ENCODE measurements at places on chromosomes 6 and 20.

DNA sequence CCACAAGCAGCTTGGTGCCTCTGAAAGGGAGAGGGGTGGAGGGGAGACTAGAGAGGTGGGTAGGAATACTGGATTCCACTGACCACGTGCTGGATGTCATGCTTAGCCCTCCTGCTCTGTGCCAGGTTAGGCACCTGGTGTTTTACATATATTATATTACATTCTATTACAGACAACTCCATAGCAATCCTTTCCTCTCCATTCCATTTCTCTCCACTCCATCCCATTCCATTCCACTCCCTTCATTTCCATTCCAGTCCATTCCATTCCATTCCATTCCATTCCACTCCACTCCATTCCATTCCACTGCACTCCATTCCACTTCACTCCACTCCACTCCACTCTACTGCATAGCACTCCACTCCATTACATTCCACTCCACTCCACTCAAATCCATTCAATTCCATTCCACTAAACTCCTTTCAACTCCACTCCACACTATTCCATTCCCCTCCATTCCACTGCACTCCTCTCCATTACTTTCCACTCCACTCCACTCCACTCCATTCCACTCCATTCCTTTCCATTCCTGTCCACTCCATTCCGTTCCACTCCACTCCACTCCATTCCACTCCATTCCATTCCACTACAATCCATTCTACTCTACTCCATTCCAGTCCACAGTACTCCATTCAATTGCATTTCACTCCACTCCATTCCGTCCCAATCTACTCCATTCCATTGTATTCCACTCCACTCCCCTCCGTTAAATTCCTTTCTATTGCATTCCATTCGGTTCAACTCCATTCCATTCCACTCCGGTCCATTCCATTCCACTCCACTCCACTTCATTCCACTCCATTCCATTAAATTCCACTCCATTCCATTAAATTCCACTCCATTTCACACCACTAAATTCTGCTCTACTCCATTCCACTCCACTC is 27.2 kb upstream of the DEFB125 start:
- DNase-seq = no peak

DNA sequence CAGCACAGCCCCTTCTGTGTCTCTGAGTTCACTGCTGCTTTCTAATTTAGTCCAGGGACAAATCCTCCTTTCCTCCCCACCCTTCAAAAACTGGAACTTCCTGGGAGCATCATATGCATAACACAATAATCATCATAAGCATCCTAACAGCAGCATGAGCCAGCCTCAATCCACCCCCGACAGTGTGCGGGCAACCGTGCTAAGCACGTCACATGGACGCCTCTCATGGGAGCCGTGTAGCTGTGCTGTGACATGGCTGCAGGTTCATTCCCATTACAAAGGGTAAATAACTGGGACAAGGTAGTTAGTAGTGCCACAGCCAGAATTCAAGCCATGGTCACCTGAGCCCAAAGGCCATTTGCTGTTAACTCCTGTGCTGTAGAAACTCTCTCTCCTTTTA is 24.5 kb upstream of the ULBP3 start:
- no peak for DNase-seq

GRCh38 chr6:161091151-161091550 is 99.6 kb downstream of the MAP3K4 start:
- no peak for DNase-seq

DNA sequence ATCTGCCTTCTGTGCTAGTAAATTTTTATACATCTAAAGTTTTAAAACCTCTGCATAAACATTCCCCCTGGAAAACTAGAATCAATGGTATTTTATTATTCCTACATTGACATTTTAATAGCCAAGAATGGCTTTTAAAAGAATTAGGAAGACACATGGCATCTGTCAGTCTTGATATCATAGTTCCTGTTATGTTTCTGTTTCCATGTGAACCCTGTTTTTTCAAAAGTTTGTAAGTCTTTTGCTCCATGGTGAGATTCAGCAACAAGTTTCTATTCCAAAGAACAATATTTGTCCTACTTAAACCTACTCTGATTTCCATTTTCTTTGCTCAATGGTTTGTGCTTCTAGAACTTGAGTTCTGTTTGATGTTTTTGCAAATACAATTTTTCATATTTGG is 95.2 kb downstream of the PLEKHG1 start:
- no peak for DNase-seq

DNA sequence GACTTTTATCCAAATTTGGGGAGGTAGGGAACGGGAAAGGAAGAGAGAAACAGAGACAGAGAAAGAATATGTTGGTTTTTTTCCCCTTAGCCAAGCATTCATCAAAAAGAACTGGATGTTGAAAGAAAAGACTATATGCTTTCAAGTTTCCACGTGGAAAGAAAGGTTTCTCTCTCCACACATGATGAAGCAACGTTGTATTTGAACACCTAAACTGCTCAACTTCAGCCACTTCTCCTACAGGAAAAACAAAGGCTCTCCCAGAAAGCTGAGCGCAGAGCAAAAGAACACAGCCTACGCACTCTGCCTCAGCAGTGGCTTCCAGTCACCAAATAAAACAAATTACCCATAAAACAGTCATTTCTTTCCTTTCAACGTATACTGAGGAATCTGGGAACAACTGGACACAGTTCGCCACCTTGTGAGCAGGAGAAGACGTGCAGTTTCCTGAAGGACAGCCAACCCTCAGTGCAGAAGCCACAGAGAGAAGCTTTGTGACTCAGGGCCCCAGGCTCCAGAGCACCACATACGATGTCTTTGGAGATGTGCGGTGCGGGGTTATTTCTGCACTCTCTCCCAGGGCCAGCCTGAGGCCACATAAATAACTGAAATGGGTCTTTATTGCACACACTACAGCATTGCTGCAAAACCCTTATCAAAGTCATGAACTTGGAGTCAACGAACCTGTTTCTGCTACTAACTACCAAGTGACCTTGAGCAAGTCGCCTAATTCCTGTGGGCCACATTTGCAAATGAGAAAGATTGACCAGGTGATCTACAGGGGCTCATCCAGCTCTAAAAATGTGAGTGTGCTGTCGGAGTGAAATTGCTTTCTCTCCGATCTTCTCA is 10.1 kb downstream of the IL17F start:
- DNase-seq = peak; percentile 49

GRCh38 chr6:148720406-148720805 is 26.4 kb upstream of the UST start:
- no peak for DNase-seq

DNA sequence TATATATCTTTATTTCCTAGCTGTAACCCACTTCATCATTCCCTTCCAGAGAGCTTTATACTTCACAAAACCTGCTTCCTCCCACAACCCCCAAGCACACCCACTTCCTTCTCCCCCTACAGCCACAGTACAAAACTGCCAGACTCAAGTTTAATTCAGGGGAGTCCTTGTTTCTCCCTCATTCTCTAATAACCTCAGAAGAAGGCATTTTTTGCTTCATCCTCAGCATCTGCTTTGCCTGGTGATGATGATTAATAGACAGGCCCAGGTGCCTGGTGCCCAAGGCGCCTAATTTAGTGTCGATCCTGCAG is 414.3 kb downstream of the KIF16B start:
- no peak for DNase-seq

- DNase-seq = no peak
Measured at GRCh38 chr6:138559143-138559542, 59.8 kb upstream of the NHSL1 start.

- DNase-seq = no peak
Measured at GRCh38 chr6:120874422-120874821, 459.9 kb downstream of the TBC1D32 start.

- DNase-seq = no peak
Measured at GRCh38 chr6:90429713-90430112, 133.1 kb upstream of the BACH2 start.

DNA sequence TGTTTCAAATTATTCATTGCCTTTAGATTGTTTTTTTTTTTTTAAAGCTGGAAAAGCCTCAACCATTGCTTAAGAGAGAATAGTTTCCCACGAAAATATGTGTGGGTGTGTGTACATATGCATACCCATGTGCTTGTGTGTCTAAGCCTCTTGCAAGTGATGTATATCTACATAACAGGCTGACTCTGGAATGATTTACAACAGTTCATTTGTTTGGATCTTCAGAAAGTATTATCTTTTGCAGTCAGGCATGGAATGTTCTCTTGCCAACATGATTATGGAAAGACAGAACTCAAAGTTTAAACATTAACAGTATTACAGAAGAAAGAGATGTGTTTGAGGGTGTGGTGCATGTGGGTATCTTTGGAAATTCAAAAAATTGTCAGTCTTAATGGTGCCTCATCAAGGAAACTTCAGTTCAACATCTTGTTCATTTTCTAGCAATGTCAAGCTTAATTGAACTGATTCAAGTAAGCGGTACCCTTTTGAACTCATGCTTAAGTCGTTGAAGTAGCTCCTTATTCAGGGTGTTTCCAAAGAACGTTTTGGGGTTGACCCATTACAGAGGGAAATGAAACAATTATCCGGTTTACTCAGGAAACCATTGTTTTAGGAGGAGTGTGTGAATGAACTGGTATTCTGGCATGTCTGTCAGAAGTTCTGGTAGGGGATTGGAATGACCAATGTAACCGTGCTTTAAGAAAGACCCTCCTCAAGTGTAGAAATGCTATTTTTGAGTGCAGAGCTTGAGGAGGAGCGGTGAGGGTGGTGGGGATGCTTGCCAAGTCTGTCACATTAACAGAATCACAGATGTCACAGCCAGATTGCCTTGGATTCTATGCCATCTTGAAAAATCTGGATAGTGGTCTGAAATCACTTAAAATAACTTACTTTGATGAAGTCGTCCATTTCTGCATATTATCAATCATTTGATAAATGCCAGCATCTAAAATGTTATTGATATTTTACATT is 60.3 kb downstream of the ADGRG6 start:
- DNase-seq = no peak

- DNase-seq = no peak
Measured at GRCh38 chr6:14386263-14386662, 268.7 kb downstream of the CD83 start.

GRCh38 chr20:21826976-21827375 is 121.5 kb downstream of the PAX1 start:
- no peak for DNase-seq

GRCh38 chr20:19992996-19993908 is 23.9 kb upstream of the NAA20 start:
- DNase-seq = no peak

DNA sequence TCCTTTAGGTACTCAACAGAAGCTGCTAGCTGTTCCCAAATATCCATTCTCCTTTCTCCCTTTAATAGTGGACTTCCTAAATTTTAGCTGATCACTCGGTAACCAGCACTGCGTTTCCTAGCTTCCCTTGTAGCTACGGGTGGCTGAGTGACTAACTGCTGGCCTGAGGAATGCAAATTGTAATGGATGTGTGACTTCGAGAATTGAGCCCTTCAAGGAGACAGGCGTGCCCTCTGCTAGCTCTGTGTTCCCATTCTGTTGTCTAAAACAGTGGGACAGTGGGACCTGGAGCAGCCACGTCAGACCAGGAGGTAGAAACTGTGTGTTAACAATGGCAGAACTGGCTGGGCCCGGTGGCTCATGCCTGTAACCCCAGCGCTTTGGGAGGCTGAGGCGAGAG is 56.5 kb downstream of the SCML4 start:
- no peak for DNase-seq

DNA sequence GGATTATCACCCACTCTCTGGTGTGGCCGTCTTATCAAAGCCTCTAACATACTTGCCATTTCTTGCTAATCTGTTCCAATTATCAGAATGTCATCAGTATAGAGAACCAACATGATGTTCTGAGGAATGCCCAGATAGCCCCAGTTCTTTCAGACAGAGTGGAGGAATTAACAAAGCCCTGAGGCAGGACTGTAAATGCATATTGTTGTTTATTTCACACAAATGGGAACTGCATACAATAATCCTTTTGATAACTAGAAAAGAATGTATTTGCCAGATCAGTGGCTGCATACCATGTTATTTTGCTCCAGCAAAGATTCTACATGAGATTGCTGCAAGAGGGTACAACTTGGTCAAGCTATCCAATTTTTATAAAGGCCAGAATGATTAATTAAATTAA is 112.8 kb upstream of the HEY2 start:
- no peak for DNase-seq

GRCh38 chr6:125793280-125793679 is 2.5 kb downstream of the NCOA7 start:
- DNase-seq = no peak

GRCh38 chr20:42258564-42259302 is 640.6 kb upstream of the CHD6 start:
- DNase-seq = no peak

All from endothelial cell (in vitro differentiated cells).